NCI-H2029 (cell line): ENCODE measurements at places on chromosomes 11 and 22.
A peak's percentile ranks its signal among the peaks of the same experiment; 100 is the strongest.

GRCh38 chr22:30883586-30884145, 84.9 kb downstream of the MORC2 start:
- DNase-seq, result no peak

GRCh38 chr22:36286096-36286957, 33.4 kb downstream of the APOL1 start:
- DNase-seq, result peak; percentile 39

- no peak for DNase-seq
Observed at GRCh38 chr11:47495011-47495855, 46.3 kb upstream of the RAPSN start.

- no peak for DNase-seq
Observed at GRCh38 chr22:47634347-47634746, 871.9 kb downstream of the TBC1D22A start.

DNA sequence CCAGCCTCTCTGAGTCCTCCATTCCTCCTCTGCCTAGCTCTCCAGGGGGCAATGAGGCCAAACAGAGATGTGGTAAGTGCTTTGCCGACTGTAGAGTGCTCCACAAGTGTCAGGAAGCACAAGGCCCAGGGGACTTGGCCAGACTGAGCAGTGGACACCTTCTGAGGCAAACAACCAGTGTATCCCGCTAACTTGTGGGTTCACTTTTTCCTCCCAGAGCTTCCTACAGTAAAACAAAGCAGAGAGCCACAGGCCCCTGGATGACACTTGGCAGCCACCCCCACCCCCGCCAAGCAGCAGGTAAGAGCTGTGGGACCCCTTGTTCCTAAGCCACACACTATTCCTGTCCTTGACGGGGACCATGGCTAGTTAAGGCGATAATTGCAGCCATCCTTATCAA, 160.9 kb downstream of the CACNA1I start:
- DNase-seq, result no peak

- DNase-seq, result no peak
Observed at GRCh38 chr11:3226846-3227567, 5.2 kb downstream of the MRGPRE start.

DNA sequence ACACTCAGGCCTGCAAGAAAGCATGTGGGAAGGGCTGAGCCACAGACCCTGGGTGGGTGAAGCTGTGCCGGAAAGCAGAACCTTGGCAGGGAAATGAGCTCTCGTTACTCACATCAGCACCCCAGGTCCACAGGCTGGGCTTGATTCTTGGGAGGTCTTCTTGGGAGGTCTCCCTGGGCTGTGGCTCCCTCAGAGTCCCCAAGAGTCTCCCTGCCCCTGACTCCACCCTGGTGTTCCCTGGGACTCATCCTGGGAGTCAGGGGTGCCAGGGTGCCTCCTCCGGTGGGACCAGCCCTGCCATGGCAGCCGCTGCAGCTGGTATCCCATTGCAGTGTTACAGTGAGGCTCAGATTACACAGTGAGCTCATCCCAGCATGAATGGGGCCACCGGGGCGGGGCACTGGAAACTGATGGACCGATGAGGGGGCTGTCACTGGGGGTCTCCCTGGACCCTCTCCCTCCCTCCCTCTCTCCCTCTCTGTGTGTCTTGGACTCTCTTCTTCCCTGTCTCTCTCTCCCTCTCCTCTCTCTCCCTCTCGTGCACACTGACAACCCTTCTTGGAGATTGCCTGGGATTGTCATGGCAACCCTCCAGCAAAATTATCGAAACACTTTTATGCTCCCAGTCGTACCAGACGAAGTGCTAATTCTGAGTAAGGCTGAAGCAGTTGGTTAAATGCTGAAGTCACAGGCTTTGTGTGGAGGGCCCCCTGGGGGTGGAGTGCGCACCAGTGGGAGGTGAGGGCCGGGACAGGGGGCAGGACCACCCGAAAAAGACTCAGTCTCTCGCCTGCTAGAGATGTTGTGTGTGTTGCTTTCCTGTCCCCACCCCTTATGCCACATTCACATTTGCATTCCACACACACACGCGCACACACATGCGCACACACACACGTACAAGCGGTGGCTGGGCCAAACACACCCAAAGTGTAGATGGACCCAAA, 8.6 kb upstream of the C11orf96 start:
- no peak for DNase-seq

DNA sequence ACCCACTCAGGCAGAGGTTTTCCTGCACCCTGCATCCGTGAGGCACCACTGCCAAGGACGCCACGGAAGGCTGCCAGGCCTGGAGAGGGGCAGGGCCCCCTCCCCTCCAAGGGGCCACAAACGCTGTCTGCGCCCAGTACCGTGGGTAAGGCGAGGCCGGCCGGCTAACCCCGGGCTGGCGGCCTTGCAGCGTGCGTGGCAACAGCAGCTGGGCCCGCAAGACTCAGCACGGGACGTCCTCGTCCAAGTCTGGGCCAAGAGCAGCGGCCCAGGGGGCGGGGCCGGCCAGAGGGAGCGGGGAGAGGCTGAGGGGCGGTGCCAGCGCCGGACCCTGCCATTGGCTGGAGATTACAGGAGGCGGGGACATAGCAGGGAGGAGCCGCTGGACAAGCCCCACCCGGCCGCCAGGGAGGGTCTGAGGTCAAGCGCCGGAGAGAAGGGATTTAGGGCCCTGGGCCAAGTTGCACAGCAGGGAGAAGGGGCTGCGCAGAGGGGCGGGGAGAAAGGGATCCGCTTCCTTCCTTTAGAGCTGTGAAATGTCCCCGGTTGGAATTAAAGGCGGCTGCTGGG, 16.0 kb downstream of the SLC43A1 start:
- peak; percentile 86 for DNase-seq

GRCh38 chr11:72730243-72730642, 22.0 kb downstream of the ARAP1 start:
- no peak for DNase-seq

GRCh38 chr11:34948696-34949095, 32.3 kb downstream of the PDHX start:
- no peak for DNase-seq

GRCh38 chr11:75303544-75304224, 47.8 kb downstream of the ARRB1 start:
- no peak for DNase-seq

DNA sequence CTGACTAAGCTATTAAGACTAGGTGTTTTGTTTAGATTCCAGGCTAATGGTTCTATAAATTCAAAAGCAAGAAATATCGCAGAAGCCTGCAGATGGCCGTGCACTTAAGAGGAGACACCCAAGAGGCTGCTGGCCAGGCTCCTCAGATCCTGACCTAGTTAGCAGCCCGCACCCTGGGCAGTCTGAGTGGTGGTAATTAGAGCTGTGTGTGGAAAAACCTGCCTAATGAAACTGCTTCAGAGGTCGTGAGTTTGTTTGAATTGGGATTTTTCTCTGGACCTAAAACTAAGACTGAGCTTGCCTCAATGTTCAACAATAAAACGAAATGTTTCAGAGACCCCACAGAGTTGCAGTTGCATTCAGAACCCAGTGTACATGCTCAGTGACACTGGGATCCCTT, 627.7 kb downstream of the OPCML start:
- DNase-seq, result no peak

GRCh38 chr11:87660926-87661660, 514.1 kb downstream of the RAB38 start:
- DNase-seq, result no peak
